ENCODE measurements at places on chromosomes 5 and 9. TPM values are rescaled to one million over a fixed set of nuclear protein-coding genes. Genes with fewer than 3 reads are reported as not detected.
A peak's percentile ranks its signal among the peaks of the same experiment; 100 is the strongest.

IFNA21 gene
- not detected for total RNA-seq

FAM170A gene
- total RNA-seq, result not detected

ABLIM3 gene
- not detected for total RNA-seq

- H3K27me3 ChIP-seq, result peaks cover 17% of the 10 kb centered on the region
- H3K36me3 ChIP-seq, result no peaks in the 10 kb centered on the region
- DNase-seq, result no peak
- no peak overlapping the region for H3K27ac ChIP-seq
These were observed 732 bp downstream of the GBGT1 start for GRCh38 chr9:133162861-133163503.

DNA sequence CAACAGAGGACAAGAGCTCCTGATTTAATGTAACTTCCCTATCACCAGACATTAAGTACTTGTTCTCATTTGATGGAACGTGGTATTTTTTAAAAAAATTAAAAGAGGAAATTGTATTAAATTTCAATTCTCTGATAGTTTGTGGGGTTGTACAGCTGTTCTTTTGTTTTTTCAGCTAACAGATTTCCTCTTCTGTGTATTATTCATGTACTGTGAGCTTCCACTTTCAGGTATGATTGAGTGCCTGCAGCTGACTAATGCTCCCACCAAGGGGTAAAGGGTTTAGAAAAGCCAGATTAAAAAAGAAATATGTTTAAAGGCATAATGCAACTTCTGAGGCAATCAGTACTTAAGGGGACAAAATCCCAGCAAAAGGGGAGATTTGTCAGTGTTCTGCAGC, 117.7 kb upstream of the ACTBL2 start:
- no peak for DNase-seq
- no peaks in the 10 kb centered on the region for H3K4me1 ChIP-seq
- H3K27ac ChIP-seq, result no peak overlapping the region
- peaks cover 2% of the 10 kb centered on the region for H3K27me3 ChIP-seq
- no peak overlapping the region for H3K4me3 ChIP-seq

DNA sequence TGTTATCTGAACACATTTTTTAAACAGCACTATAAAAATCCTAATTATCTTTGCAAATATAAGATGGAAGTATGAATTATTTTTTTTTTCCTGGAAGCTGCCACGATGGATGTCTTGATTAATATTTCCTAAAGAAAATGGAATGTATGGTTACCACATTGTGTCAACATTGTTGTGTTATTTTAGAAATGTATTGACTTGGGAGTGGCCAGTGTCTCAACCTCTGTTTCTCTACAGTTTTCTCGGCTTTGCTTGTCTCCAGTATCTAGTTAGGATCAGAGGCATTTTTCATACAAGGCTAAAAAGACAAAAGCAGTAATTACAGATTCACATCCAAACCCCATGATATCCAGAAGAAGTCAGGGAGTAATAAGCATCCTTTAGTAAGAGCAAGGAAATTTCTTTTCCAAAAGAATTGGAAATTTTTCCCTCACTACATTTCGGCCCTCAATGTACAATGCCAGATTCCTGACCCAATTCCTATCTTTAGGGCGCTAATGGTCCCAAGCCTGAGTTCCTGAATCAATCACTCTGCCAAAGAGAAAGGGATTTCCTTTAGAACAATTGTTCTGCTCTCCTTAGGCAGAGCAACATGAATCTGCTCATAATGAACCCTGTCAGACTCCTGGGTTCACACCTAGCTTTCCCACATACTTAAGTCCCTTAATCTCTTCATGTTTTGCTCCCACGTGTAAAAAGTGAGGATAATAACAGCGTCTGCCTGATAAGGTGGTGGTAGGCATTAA, 111.7 kb downstream of the EDIL3 start:
- no peak for DNase-seq
- H3K4me3 ChIP-seq, result no peak overlapping the region
- H3K36me3 ChIP-seq, result no peaks in the 10 kb centered on the region
- H3K4me1 ChIP-seq, result no peaks in the 10 kb centered on the region
- no peak overlapping the region for H3K27ac ChIP-seq

- H3K27ac ChIP-seq, result no peak overlapping the region
- no peak for DNase-seq
- H3K36me3 ChIP-seq, result peaks cover 5% of the 10 kb centered on the region
- H3K4me1 ChIP-seq, result peaks cover 27% of the 10 kb centered on the region
- no peaks in the 10 kb centered on the region for H3K27me3 ChIP-seq
- no peak overlapping the region for H3K4me3 ChIP-seq
These were observed 28.2 kb downstream of the SNX18 start for GRCh38 chr5:54545796-54546195.

- peaks cover 21% of the 10 kb centered on the region for H3K4me1 ChIP-seq
- H3K36me3 ChIP-seq, result no peaks in the 10 kb centered on the region
- peak overlapping the region; percentile 93 for H3K4me3 ChIP-seq
- H3K27me3 ChIP-seq, result peaks cover 17% of the 10 kb centered on the region
- H3K27ac ChIP-seq, result peak overlapping the region; percentile 30
- DNase-seq, result peak; percentile 78
These were observed 159.5 kb downstream of the C9orf152 start for GRCh38 chr9:110048403-110048975.
